ENCODE measurements at places on chromosomes 16 and 17.

DNA sequence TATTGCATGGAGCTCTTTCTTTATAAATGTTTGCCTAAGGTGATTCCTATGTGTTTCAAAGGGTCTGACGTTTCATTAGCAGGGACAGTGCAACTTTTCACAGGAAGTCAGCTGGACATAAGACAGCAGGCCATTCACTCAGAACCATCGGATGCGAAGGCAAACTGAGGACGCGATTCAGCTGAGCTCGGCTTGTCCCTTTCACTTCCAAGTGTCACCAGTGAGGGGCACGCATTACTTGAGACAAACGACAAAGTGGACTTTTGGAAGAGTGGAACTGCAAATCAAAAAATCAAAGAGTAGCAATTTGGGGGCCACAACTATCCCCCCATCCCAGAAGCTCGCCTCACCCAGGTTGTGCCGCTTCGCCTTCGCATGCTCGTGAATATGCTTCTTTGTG lies 14.6 kb downstream of the USP22 start:
- DNase-seq = no peak

GRCh38 chr17:81542431-81543338 lies 9.5 kb downstream of the FAAP100 start:
- DNase-seq = no peak

DNA sequence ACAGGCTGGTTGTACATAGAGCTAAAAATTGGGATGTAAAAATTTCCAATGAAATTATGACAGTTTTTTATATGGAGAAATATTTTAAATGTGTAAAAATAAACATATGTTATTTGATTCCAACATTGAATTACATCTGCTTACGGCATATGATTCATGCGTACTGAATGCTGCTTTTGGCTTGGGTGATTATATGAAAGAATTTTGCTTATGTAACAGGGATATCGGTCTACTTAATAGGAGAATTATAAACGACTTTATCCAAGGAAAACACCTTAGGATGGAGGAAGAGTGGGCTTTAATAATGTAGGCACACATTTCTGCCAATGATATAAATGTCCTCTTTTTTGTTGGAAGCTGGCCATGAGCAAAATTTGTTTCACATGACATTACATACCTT lies 197.3 kb upstream of the GOT2 start:
- no peak for DNase-seq

GRCh38 chr17:75654176-75654575 lies 12.8 kb downstream of the RECQL5 start:
- no peak for DNase-seq
